ENCODE measurements at places on chromosomes 5 and 9. TPM values are rescaled to one million over a fixed set of nuclear protein-coding genes. Genes with fewer than 3 reads are reported as not detected.

The OTULINL gene
- total RNA-seq: 1.9 TPM

The OCLN gene
- total RNA-seq: 1.1 TPM

The HMMR gene
- total RNA-seq: 112 TPM

The PCAT7 gene
- total RNA-seq: 2.5 TPM

The ADAMTS2 gene
- total RNA-seq: not detected

The GFI1B gene
- 3.3 TPM for total RNA-seq

The GNAQ gene
- total RNA-seq: not detected

The OR1J2 gene
- not detected for total RNA-seq

The CXCL14 gene
- not detected for total RNA-seq

The APC gene
- total RNA-seq: 35.9 TPM

The NME5 gene
- not detected for total RNA-seq

The VCAN gene
- total RNA-seq: not detected

The PDE6A gene
- total RNA-seq: not detected

The CCNO gene
- total RNA-seq: 2.3 TPM

The SPATA31E1 gene
- total RNA-seq: not detected

The PTGS1 gene
- 2.2 TPM for total RNA-seq

The FOXD4L4 gene
- total RNA-seq: 0.53 TPM

The UBE2R2 gene
- 57.9 TPM for total RNA-seq

The HTR1A gene
- total RNA-seq: not detected

The PTGES gene
- not detected for total RNA-seq

The FOXD4L6 gene
- total RNA-seq: not detected

The NR5A1 gene
- total RNA-seq: not detected

The SMIM32 gene
- total RNA-seq: not detected

The MLANA gene
- total RNA-seq: not detected

The ATP10B gene
- total RNA-seq: not detected

The SOHLH1 gene
- total RNA-seq: not detected

The ARHGEF37 gene
- total RNA-seq: 1.7 TPM

The SH3TC2 gene
- not detected for total RNA-seq

The PCDHGA4 gene
- total RNA-seq: 1.8 TPM

The ARL14EPL gene
- not detected for total RNA-seq

The RNF183 gene
- not detected for total RNA-seq

The FABP6 gene
- total RNA-seq: not detected

The INVS gene
- 38.5 TPM for total RNA-seq

The HAUS6 gene
- total RNA-seq: 34.8 TPM

The LCP2 gene
- 2.6 TPM for total RNA-seq

The SYNPO gene
- 0.15 TPM for total RNA-seq

The FOXD4 gene
- total RNA-seq: 2.2 TPM
